ENCODE measurements at places on chromosomes 7 and 10.

GRCh38 chr10:31940839-31941653, 12.4 kb upstream of the ARHGAP12 start:
- ATAC-seq: peak; percentile 89

DNA sequence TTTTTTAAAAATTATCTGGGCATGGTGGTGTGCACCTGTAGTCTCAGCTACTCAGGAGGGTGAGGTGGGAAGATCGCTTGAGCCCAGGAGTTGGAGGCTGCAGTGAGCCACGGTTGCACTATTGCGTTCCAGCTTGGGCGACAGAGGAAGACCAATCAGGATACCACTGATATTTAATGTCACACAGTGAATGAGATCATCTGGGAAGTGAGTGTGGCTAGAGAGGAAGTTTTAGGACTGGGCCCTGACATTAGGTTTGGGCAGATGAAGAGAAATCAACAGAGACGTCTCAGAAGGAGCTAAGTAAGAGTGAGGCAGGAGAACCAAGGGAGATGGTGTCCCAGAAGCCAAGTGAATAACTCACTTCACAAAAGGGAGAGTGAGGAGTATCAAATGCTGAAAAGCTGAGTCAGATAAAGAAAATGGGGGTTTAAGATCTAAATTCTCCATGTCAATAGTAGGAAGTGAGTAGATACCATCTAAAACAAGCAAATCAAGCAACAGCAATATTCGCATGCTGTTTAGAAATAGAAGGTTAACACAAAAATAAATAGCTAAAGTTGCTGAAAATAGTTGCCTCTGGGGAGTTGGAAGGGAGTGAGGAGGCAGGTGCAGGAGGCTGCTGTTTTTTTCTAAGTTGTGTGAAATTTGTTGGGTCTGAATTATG, 11.5 kb downstream of the PILRA start:
- no peak for ATAC-seq

DNA sequence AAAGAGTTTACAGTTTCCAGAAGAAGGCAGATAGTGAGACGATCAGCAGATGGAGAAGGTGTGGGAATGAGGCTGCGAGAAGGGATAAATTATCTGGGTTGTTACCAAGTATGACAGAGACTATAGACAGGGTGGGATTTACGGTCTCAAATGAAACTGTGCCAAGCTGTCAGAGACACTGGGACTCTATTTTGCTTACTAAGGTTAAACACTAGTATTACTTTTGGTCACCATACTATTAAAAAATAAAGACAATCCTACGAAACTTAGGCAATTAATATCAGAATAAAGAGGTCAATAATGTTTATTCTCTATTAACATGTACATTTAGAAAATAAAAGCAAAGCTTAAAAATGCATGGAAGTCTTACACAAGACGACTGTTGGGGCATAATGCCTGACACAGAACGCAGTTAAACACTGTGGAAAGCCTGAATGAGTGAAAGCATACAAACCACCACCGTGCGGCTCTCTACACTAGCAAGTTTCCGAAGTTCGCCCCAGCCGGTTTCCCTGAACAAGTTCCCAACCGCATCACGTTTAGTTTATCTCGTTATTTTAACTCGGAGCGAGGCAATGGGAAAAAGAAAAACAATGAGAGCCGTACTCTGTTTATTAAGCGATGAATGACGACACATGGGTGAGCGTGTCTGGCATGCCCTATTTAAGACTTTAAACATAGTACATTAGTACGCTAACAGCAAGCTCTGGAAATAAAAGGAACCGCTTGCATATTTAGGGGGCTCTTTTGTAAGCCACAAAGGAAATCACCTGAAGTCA, 909 bp upstream of the CC2D2B start:
- ATAC-seq: peak; percentile 77

GRCh38 chr10:33117230-33117629, 159.2 kb upstream of the ITGB1 start:
- ATAC-seq: no peak

DNA sequence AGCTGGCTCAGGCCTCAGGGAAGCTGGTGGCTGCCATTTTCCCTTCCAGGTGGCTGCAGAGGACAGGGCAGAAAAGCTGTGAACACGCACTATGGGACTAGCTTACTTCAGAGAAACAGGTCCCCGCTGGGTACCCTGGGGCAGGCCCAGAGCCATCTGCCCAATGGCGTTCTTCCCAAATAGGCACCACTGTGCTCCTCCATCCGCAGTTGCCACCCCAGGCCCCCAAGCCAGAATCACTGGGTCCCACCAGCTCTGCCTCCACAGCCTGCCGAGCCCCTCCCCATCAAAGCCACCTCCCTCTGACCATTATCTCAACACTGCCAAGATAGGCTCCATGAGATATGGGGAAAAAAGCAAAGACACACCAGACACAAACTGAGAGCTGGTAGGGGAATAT, 11.4 kb downstream of the BUD31 start:
- ATAC-seq: no peak

All from SK-N-SH treated with all-trans-retinoic acid at 6 μM for 48 hours (cell line).